ENCODE measurements at places on chromosomes 4 and X.

DNA sequence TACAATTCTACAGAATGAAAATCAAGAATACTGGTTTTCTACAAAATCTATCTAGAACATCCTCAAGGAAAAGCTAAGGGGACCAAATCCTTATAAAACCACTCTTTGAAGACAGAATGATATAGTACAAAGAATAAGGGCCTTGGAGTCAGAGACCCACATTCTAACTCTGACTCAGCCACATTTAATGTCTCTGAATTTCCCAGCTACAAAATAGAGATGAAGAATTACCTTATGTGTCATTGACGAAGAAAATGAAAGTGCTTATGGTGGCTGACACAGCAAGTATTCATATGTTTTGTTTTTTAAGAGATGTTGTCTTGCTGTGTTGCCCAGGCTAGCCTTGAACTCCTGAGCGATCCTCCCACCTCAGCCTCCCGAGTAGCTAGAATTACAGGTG, 35.9 kb upstream of the CXorf38 start:
- DNase-seq = no peak

- DNase-seq = no peak
Observed at GRCh38 chr4:183637461-183637860, 21.5 kb downstream of the RWDD4 start.

- no peak for DNase-seq
Observed at GRCh38 chrX:150268839-150269355, 94.2 kb upstream of the MAMLD1 start.

DNA sequence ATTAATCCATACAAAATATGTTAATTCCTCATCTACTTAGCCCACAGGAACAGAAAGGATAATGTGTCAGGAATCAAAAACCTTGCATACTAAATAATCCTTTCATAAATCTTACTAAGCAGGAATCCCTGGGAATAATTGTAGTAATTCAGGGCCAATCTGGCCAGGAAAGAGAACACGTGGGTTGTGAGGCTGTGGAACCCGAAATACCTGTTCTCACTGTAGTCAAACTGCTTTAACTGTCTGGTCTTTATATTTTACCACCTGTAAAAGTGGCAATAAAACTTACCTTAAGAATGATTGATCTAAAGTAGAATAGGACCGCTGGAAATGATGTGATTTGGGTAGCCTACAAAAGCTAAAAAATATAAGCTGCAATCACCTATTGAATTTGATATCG, 1620.9 kb downstream of the STIM2 start:
- DNase-seq = no peak

DNA sequence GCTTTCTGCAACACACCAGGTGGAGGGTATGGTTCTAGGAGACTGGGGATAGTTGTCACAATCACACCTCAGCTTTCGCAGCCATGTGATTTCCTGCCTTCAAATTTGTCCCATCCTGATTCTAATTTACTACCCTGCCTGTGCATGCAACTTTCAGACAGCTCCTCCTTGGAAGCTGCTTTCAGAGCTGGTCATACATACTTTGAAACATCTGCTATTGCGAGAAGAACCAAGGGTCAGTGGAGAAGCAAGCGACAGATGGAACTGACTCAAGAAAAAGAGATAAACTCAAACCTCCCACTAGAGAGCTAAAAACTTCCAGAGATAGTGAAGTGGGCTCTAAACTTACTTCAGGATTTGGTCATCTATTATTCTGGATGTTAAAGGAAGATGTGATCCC, 381.7 kb upstream of the FGF13 start:
- no peak for DNase-seq

GRCh38 chrX:15976396-15976795, 121.8 kb upstream of the AP1S2 start:
- DNase-seq = no peak

DNA sequence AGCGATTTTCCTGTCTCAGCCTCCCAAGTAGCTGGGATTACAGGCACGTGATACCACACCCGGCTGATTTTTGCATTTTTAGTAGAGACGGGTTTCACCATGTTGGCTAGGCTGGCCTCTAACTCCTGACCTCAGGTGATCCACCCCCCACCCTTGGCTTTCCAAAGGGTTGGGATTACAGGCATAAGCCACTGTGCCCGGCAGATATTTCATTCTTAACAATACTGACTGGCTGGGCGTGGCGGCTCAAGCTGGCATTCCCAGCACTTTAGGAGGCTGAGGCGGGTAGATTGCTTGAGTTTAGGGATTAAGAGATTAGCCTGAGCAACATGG, 1.3 kb downstream of the PQBP1 start:
- no peak for DNase-seq

GRCh38 chr4:34953145-34953799, 1291.0 kb downstream of the ARAP2 start:
- DNase-seq = no peak

GRCh38 chrX:906586-906985, 276.0 kb downstream of the SHOX start:
- DNase-seq = no peak

- no peak for DNase-seq
Observed at GRCh38 chr4:122588453-122589238, 32.2 kb downstream of the IL21 start.

- no peak for DNase-seq
Observed at GRCh38 chr4:183506389-183506735, 1.5 kb downstream of the ING2 start.

GRCh38 chr4:54213001-54213400, 16.1 kb upstream of the PDGFRA start:
- no peak for DNase-seq

DNA sequence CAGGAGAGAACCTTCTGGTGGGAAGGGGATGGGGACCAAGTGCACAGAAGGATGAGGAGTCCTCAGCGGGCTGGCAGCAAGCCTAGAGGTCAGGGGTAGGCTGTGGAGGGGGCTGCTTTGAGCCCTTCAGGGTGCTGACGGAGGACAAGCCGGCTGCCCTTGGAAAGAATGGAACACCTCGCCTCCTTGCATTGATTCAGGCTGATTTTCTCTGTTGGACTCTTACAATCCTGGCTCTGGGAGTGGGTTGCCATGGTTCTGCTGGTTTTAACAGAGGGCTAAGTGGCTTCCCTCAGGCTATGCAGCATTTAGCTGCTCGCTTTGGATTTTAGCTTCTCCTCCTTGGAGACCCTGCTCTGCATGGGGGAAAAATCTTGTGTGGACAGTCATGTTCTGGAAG, 49.4 kb upstream of the CHRNA9 start:
- no peak for DNase-seq

- no peak for DNase-seq
Observed at GRCh38 chrX:114675365-114675764, 91.5 kb downstream of the HTR2C start.

DNA sequence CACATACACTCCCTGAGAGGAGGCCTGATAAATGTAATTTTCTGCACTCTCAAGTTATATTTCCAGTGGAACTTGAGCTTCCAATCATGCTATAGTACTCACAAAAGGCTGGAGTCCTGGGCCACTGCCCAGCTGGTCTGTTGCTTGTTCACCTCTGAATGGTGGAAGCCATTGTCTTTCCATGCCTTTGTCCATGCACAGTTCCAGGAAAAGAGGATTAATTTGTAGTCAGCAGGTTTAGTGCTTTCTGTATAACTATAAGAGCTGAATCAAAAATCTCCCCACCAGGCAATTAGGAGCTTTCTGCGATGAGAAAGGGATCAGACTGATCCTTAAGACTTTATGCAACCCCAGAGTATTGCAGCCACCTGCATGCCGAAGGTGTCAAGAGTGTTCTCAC, 195.4 kb upstream of the PGRMC2 start:
- DNase-seq = no peak

GRCh38 chrX:70029863-70030262, 19.9 kb downstream of the AWAT2 start:
- DNase-seq = no peak

DNA sequence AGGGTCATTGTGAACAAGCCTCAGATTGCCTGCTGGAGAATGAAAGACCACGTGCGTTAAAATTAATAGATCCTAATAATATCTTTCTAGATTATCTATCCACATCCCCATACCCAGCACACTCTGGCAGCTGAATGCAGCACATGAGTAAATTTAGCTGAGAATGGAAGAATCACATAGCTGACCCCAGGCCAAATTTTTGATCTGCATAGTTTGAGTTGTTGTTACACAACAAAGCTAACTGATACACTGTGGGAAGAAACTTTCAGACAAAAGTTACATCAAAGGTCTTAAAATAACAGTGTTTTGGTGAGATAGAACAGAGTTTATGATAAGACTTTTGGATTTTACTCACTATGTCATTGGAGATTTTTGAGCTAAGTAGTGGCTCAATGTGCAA, 72.4 kb upstream of the ANXA10 start:
- DNase-seq = no peak

- DNase-seq = no peak
Observed at GRCh38 chr4:140955641-140956040, 177.6 kb downstream of the RNF150 start.

GRCh38 chrX:143615851-143616250, 20.1 kb downstream of the SLITRK4 start:
- no peak for DNase-seq

GRCh38 chr4:107058828-107059227, 22.7 kb upstream of the DKK2 start:
- no peak for DNase-seq

DNA sequence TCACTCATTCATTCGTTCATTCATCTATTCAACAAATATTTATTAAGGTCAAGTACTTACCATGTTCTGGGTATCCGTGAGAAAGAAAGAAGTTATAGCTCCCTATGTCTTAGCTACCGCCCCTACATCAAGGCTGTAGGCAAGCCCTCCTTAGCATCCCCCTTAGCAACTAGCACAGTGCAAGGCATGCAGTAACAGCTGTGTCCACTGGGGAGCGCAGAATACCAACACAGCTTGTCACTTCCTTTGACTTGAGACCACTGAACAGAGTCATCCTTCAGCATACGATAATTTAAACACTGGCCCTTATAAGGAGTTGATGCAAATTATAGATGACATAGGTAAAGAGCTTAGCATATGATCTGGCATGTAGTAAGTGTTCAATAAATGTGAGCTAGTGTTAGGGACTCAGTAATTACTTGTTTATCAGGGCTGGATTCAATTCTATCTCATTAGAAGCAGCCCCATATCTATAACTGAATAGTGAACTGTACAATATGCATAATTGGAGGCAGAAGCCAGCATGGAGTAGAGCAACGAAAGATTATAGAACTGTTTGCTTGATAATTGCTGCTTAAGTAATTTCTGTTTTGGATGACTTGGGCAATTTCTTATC, 8.7 kb downstream of the KIAA1210 start:
- peak; percentile 54 for DNase-seq

DNA sequence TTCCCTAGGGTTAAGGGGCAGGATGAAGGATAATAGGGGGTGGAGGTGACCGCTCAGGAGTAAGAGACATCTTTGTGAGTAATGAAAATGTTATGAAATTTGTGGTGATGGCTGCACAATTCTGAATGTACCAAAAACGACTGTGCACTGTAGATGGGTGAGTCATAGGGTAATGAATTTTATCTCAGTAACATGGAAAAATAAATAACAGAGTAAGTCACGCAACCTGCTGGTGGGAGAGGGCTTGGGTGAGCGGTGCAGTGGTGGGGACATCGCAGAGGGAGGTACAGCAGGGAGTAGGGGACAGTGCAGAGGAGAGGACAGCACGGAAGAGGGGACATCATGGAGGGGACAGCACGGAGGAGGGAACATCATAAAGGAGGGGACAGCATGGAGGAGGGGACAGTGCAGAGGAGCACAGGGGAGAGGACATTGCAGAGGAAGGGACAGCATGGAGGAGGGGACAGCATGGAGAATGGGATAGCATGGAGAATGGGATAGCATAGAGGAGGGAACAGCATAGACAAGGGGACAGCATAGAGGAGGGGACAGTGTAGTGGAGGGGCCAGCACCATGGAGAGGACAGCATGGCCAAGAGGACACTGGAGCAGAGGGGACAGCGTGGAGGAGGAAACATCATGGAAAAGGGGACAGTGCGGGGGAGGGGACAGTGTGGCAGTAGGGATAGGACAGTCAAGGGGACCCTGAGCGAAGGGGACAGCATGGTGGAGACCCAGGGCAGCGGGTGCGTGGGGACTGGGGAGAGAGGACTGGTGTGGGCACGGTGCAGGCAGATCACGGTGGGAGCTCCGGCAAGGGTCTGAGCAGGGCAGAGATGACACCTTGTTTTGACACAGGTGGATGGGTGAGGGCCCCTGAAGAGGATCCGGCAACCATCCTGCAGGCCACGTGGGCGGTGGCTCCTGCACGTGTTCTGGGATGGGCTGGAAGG, 68.5 kb upstream of the MXD4 start:
- no peak for DNase-seq

DNA sequence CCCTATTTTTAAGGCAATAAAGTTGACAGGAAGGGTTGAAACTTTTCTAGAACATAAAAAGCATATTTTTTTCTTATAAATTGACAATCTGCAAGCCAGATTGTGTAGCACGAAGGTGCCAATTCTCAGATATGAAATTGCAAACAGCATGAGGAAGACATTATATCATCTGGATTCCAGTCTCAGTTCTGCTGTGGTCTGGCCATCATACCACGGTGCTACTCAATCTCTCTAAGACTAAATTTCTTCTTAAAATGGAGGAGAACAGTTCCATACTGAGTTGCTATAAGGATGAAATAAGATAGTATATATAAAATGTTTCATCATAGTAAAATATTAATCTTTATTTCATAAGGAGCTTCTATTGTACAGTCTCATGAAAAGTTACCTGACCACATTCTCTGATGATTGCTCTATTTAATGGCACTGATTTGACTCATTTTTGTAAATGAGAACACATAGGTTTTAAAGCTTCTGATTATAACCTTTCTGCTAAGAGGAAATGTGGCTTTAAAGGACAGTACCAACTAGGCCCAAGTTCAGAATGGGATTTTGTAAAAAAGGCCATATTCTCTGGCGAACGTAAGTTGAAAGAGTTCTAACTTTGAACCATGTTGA, 127.9 kb downstream of the SHROOM3 start:
- no peak for DNase-seq

DNA sequence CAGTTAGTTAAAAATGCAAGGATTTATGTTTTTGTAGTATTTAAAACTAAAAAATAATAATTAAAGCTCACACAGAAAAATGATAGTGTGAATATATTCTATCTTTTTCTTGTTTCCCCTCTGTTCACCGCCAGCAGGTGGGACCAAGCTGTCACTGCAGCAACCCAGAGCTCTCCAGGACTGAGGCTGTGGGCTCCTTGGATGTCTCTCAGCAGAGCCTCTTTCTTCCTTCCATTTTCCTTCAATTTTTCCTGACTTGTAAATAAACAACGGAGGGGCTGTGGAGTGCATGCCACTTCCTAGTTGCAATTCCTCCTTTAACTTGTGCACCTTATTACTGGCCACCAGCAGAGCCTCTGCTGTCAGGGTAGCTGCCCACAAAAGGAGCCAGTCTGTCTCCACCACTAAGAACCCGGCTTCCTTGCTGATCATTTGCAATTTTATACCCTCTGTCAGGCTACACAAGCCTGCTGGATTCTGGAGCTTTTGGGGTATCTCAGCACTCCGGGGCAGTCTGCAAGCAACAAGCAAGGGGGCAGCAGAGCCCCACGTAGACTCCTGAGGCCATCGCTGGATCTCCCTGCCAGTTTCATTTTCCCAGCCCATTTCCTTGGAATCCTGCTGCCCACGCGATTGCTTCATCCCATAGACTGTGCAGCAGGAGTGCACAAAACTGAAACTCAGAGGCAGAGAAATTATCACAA, 1467.4 kb downstream of the C4orf33 start:
- DNase-seq = peak; percentile 30

- DNase-seq = no peak
Observed at GRCh38 chr4:25011135-25011866, 19.4 kb downstream of the LGI2 start.

Measured in neural crest cell (in vitro differentiated cells).